ENCODE measurements at places on chromosomes 16 and 17.

DNA sequence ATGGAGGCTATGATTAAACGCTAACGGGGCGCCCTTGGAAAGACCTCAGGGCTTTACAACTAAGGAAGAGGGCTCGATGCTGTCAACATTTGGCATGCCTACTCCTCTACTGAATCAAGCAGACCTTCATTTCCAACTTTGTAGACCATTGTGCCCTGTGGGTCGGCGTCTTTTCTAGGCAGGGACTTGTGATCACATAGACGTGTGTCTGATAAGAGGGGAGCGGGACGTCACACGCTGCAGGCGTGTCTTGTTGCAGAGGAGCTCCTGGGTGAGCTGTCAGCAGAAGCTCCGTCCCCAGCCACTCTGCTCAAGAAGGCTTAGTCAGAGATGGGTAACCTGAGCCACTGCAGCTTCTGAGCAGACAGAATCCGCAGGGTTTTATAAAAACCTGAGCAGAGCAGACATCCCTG, 2.8 kb downstream of the MAPK8IP3 start:
- no peak for DNase-seq

GRCh38 chr17:8148560-8148959, 3.6 kb downstream of the PER1 start:
- DNase-seq = no peak

GRCh38 chr16:20726661-20727060, 15.0 kb downstream of the THUMPD1 start:
- no peak for DNase-seq

DNA sequence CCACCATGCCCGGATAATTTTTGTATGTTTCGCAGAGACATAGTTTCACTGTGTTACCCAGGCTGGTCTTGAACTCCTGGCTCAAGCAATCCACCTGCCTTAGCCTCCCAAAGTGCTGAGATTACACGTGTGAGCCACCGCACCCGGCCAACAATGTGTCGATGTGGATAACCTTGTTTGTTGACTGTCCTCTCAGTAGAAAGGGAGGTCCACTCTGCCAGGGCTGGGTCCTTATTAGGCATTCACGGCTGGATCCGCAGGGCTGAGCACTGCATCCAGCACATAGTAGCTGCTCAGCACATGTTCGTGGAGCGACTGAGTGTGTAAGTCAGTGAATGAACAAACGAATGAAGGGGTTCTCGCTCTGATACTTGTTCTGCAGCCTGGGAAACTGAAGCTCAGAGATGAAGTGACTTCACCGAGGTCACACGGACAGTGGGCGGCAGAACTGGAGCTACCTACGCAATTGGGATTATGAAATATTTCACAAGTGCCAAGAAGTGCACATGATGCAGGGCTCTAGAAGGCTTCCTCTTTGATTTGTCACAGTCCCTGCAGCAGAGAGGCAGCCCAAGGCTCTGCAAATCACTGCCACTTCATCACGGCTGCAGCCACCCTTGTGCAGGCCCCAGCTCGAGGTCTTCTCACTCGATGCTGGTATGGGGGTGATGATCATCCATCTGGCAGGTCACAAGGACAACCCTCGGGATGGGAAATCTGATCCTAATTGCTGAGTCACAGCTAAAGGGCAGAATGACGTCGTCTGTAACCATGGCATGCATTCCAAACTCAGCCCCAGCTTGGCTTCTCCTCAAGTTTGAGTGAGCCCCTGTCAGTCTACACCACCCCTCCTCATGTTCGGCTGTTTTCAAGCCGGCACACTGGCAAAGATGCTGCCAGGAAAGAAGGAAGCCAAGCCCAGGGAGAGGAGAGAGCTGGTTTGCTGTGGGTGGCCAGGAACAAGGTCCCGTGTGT, 28.0 kb upstream of the SNN start:
- DNase-seq = no peak

DNA sequence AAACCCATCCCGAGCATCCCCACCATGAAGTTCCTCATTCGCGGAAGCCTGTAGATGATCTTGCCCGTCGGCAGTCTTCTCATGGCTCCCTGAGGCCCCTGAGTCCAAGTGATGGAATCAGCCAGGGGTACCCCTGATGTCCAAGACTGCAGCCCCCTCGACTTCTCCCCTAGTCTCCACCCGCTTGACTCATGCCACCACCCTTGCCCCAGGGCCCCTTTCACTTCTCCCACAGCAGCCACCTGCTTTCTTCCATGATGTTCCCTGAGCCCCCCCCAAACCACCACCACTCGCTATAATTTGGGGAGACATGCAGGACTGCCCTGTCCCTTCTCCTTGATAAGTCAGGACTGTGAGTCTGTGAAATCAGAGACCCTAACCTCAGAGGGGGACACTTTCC, 11.4 kb downstream of the BEAN1 start:
- no peak for DNase-seq

- no peak for DNase-seq
Observed at GRCh38 chr16:71848622-71849021, 2.8 kb downstream of the ATXN1L start.

DNA sequence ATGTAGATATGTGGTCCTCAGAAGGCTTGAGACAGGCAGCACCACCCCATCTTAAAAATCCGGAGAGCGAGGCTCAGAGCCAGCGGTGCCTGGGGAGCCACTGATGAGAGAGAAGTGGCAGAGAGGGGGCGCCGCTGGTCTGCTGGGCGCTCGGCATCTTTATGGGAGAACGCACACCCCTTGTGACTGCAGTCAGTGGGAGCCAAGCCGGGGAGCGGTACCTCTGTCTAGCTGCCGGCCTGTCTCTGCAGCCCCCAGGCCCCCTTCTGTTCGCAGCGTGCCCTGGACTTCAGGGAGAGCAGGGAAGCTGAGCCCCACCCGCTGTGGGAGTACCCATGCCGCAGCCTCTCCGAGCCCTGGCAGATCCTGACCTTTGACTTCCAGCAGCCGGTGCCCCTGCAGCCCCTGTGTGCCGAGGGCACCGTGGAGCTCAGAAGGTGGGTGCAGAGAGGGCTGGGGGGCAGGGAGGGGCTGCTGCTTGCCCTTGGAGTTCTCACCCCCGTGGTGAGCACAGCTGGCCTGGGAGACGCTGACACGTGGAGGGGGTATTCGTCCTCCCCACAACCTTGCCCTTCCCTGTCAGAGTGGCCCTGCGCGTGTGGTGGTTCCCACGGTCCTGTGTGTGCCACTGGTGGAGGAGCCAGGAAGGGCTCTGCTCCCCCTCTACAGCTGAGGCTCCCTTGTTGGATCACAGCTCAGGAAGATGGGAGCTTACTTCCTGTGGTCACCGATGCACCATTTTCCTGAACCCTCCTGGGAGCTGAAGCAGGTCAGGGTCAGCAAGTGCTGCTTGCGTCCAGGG, 44.8 kb downstream of the PRMT7 start:
- DNase-seq = no peak

DNA sequence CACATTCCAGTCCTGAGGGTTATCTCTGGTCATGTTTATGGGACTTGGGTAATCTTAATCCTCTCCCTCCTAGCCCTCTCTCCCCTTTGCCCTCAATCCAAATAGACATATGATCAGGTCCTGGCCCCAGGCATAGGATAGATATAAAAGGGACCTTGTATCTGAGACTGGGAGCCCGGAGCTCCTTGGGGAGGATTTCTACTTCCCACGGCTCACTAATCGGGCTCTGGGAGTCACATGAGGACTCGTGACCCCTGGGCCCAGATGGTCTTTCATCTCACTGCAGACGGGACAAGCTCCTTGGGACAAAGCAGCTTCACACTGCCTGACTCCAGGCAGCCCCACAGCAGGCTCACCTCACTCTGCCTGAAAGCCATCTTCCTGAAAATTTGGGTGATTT, 57.8 kb upstream of the LYRM9 start:
- no peak for DNase-seq

DNA sequence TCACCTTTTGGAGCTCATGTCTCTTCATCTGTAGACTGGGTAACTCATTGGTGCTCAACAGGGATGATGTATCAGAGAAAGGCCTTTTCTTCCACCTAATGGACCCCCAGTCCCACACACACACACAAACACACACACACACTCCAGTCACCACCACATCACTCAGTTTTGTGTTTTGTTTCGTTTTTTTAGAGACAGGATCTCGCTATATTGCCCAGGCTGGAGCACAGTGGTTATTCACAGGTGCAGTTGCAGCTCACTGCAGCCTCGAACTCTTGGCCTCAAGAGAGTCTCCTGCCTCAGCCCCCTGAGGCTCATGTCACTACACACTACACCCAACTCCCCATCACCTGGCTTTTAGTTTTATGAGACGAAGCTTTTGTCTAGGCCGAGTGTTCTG, 55.6 kb downstream of the SF3B3 start:
- no peak for DNase-seq

GRCh38 chr16:85042606-85043005, 15.0 kb downstream of the KIAA0513 start:
- no peak for DNase-seq

- peak; percentile 44 for DNase-seq
Observed at GRCh38 chr17:46212634-46213435, 19.6 kb upstream of the KANSL1 start.

DNA sequence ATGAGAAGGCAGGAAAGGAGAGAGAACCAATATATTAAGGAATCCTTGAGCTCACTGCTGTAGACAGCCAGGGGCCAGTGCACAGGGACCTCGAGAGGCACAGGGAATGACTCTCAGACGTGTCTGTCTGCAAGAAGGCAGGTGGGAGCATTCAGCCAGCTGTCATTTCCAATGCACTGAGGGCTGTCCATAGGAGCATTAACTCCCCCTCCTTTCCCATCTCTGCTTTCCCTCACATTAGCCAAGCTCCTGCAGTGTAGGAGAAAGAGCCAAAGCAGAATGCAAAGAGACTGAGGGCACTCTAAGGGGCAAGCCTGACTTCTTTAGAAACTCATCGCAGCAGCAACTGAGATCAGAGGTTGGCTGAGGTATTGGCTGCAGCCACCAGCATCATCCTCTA, 218.3 kb downstream of the CDH13 start:
- no peak for DNase-seq

DNA sequence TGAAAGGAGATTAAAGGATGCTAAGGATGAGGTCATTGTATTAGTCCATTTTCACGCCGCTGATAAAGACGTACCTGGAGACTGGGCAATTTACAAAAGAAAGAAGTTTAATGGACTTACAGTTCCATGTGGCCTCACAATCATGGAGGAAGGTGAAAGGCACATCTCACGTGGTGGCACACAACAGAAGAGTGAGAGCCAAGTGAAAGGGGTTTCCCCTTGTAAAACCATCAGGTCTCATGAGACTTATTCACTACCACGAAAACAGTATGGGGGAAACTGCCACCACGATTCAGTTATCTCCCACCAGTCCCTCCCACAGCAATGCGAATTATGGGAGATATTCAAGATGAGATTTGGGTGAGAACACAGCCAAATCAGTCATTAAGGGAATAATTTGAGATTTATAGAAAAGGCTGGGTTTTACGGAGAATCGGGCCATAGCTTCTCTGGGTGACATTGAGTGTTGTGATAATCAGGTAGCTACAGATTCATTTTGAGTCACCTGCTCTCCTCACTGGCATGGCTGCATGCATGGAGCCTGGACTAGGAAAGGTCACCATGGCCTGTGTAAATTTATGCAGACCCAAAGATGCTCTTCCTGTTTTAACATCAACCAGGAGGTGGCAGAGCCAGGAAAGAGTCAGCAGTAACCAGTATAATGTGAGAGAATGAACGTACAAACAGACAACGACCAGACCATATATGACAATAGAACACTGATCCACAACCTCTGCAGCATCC, 40.5 kb upstream of the DYNLRB2 start:
- DNase-seq = no peak

DNA sequence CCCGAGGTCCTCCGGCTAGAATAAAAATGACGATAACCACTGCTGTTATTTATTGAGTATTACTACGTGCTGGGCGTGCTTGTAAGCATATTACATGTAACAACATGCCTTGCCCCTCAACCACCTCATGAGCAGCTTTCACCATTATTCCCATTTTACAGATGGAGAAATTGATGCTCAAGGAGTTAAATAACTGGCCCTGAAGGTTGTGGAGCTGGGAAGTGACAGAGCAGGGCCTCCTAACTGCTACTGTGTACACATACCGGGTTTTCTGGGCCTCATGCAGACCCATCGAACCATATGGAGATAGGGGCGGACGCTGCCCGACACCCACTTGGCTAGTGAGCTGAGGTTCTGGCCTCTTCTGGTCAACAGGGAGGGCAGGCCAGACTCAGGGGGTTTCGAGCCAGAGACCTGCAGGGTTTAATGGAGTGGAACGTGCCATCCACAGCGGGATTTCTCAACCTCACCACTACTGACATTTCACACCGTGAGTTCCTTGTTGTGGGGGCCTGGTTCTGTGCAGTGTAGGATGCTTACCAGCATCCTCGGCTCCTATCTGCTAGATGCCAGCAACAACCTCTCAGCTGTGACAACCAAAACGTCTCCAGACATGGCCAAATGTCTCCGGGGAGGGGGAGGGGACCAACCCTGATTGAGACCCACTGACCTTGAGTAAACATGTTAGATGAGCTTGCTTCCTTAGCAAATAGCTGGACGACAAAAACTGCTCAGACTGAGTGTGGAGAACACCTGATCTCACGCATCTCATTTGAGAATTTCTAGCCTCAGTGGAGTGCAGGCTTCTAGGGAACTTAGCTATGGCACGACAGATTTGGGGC, 432.0 kb downstream of the SLC39A11 start:
- DNase-seq = no peak

DNA sequence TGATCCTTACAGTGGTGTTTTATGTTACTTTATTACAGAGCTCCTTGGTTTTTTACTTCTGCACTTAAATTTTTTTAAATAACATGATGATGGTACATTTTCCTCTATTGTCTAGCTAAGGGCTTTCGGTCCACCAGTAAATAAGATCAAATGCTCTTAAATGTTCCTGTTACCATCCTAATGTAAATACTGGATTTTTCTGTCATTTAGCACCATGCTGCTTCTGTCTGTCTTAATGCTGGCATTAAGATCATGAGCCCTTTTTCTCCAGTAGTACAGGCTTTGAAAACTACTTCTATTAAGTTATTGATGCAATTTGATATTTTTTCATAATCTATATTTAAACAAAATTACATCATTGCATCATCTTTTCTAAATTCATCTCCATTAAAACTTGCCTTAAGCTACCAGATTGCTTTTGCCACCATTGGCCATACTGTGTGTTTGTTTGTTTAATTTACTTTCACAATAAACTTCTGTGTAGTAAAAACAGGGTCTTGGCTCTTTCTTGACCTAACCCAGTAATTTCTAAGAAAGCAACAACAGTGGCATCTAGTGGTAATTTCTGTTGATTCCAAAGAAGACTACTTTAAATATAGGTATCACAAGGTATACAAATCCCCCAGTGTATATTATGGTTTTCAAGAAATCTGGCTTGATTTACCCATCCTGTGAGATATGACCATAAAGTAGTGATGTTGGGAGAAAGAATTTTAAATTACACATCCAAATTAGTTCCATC, 9.0 kb upstream of the PHAF1 start:
- DNase-seq = no peak

Data from NCI-H2081 (cell line).